ENCODE measurements at places on chromosomes 6 and 20. TPM values are rescaled to one million over a fixed set of nuclear protein-coding genes. Genes with fewer than 3 reads are reported as not detected.

CYP21A2 gene
- polyA plus RNA-seq: 0.03 TPM

CRYBG1 gene
- 14.9 TPM for polyA plus RNA-seq

MYL9 gene
- polyA plus RNA-seq: not detected

SLC22A3 gene
- not detected for polyA plus RNA-seq

TEAD3 gene
- 5.2 TPM for polyA plus RNA-seq

LRRC1 gene
- 0.76 TPM for polyA plus RNA-seq

MUC22 gene
- 0.13 TPM for polyA plus RNA-seq

ECI2 gene
- 43.7 TPM for polyA plus RNA-seq

SIGLEC1 gene
- polyA plus RNA-seq: not detected

MAS1 gene
- polyA plus RNA-seq: not detected

NKX2-4 gene
- not detected for polyA plus RNA-seq

HLA-DPB1 gene
- polyA plus RNA-seq: 1.0 TPM

SLC2A4RG gene
- polyA plus RNA-seq: 90.9 TPM

TXLNB gene
- 0.12 TPM for polyA plus RNA-seq

PLAGL1 gene
- polyA plus RNA-seq: 25.8 TPM

DDRGK1 gene
- 70.6 TPM for polyA plus RNA-seq

ZSCAN9 gene
- polyA plus RNA-seq: 13.7 TPM

FRK gene
- under 0.01 TPM for polyA plus RNA-seq

SNX14 gene
- 53.9 TPM for polyA plus RNA-seq

MMP24 gene
- 18.1 TPM for polyA plus RNA-seq

DLL1 gene
- polyA plus RNA-seq: 0.25 TPM

TNXB gene
- 0.55 TPM for polyA plus RNA-seq

TFAP2B gene
- polyA plus RNA-seq: 1.1 TPM

DEFB127 gene
- polyA plus RNA-seq: not detected

HMGCLL1 gene
- polyA plus RNA-seq: 0.05 TPM

EYA4 gene
- polyA plus RNA-seq: 0.08 TPM

RGS17 gene
- 1.3 TPM for polyA plus RNA-seq

ELOVL4 gene
- polyA plus RNA-seq: 1.9 TPM

HAO1 gene
- polyA plus RNA-seq: not detected

TRIM31 gene
- polyA plus RNA-seq: not detected

HDGFL1 gene
- not detected for polyA plus RNA-seq

OSBPL2 gene
- polyA plus RNA-seq: 17.7 TPM

SLC35D3 gene
- 0.16 TPM for polyA plus RNA-seq

DHX16 gene
- polyA plus RNA-seq: 59.8 TPM
